Keratinocyte (primary cell): ENCODE measurements at places on chromosomes 5 and 9. TPM values are rescaled to one million over a fixed set of nuclear protein-coding genes. Genes with fewer than 3 reads are reported as not detected.

Gene C5orf52
- polyA plus RNA-seq = not detected in 3 replicates

Gene TAS2R1
- not detected in 3 replicates for polyA plus RNA-seq

DNA sequence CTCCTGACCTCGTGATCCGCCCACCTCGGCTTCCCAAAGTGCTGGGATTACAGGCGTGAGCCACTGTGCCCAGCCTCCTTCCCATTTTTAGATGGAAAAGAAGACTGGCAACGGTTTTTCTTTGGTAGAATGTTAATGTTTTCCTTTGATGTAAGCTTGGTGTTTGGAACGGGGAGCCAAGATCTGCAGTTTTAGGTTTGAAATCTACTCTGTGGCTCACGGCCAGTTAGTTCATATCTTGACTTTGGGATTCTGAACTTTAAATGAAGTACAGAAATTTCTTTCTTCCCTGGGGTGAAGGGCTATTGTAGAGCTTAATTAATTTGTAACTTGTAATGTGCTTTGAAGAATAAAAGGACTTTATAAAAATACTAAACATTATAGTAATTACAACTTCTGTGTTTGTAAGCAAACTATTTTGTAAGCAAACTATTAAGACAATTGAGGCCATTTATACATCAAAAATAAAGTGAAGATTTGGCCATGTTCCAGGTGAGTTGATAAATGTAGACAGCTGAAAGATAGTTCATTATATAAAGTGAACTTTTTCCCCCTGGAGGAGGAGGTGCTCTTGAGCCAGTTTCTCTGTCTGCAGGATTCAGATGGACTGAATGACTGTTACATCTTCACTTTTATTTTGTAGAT is 117.1 kb upstream of the TUT7 start:
- H3K4me3 ChIP-seq = no peak overlapping the region
- H3K4me1 ChIP-seq = no peaks in the 10 kb centered on the region
- H3K36me3 ChIP-seq = no peaks in the 10 kb centered on the region
- H3K27me3 ChIP-seq = no peaks in the 10 kb centered on the region
- DNase-seq = no peak
- H3K27ac ChIP-seq = no peak overlapping the region

Gene IL4
- polyA plus RNA-seq = not detected in 3 replicates

- no peaks in the 10 kb centered on the region for H3K36me3 ChIP-seq
- H3K4me3 ChIP-seq = no peak overlapping the region
Measured at GRCh38 chr9:76756941-76757673, 7.1 kb upstream of the PCA3 start.

GRCh38 chr9:8677741-8678140 is 878.2 kb upstream of the DMAC1 start:
- no peaks in the 10 kb centered on the region for H3K27me3 ChIP-seq
- no peaks in the 10 kb centered on the region for H3K36me3 ChIP-seq
- no peak overlapping the region for H3K27ac ChIP-seq
- no peaks in the 10 kb centered on the region for H3K4me1 ChIP-seq

Gene NR2F1-AS1
- 0.06 to 0.33 TPM (median 0.25 TPM) in 3 replicates for polyA plus RNA-seq

DNA sequence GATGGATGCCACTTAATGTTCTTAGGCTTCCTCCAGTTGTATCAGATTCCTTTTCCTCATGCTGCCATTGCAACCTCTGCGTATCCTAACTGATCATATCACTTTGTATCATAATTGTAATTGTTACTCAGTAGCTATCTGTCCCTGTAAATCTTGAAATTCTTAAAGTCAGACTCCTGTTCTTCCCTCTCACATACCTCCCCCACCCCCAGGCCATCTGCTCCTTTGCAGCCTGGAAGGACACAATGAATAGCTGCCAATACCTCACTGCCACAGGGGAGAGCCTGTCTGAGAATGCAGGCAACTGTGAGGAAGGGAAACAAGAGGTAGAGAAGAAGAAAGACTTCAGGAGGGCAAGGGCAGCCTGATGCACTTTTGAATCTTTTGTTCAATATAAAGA is 228.5 kb downstream of the ENC1 start:
- no peak overlapping the region for H3K4me3 ChIP-seq
- peaks cover 3% of the 10 kb centered on the region for H3K4me1 ChIP-seq
- H3K27me3 ChIP-seq = no peaks in the 10 kb centered on the region

- peaks cover 22% of the 10 kb centered on the region for H3K4me1 ChIP-seq
- H3K27ac ChIP-seq = no peak overlapping the region
- no peaks in the 10 kb centered on the region for H3K27me3 ChIP-seq
Measured at GRCh38 chr5:115377468-115378217, 81.2 kb upstream of the CCDC112 start.

DNA sequence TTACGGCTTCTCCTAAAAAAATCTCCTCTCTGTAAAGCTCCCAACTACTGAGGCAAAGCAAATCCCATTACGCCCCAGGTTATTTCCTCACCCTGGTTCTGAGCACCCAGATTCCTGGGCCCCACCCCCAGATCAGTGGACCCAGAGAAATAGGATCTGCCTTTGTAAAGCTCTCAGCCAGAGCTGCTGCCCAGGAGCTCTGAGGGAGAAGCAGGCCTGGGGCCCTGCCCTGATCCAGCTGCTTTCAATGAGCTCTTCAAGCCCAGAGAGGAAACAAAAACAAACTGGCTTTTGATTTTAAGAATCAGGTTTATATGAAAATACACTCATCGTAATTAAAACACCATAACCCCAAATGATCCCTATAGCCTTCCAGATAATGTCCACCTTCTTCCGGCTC is 124.5 kb downstream of the C5orf15 start:
- H3K27me3 ChIP-seq = peaks cover 67% of the 10 kb centered on the region
- H3K36me3 ChIP-seq = no peaks in the 10 kb centered on the region
- no peak for DNase-seq
- no peak overlapping the region for H3K27ac ChIP-seq

Gene SNCAIP
- polyA plus RNA-seq = not detected in 3 replicates

Gene TRAF1
- 0.71 to 2.5 TPM (median 1.2 TPM) in 3 replicates for polyA plus RNA-seq
